ENCODE measurements at places on chromosomes 7 and 10.

DNA sequence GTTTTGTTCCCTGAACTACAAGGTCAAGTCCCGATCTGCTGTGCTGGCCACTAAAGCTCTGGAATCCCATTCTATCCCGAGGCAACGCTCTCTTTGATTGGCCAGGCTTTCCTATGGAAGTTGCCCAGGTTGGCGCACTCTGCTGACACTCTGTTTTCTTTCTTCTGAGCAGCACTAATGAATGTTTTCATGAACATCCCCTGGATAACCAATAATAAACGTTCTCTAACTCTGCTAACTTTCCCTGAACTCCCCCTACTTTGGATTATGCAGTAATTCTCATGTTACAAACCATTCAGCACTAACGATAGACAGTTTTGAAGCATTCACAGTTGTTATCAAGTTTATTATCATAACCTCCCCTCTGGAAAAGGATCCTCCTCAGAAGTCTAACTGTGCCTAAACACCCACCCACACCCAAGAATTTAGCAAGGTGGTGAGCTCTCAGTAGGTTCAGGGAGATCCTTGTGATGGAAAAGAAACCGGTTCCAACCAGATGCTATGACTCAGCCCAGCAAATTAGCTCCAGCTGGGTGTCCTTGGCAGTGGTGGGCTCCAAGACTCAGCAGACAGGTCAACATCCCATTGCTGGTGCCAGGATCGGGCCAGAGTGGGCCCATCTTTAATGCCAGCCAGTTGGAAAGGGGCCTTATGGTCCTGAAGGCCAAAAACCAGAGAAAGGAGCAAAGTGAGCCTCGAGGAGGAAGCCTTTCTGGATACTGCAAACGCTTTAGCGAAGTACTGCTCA, 68.4 kb downstream of the CREB3L2 start:
- no peak for DNase-seq

GRCh38 chr7:126378642-126379041, 874.1 kb downstream of the GRM8 start:
- no peak for DNase-seq

- DNase-seq, result peak; percentile 3
These were observed 16.6 kb upstream of the ITIH2 start for GRCh38 chr10:7686351-7687171.

- DNase-seq, result no peak
These were observed 138.0 kb downstream of the CACNB2 start for GRCh38 chr10:18278181-18278580.

DNA sequence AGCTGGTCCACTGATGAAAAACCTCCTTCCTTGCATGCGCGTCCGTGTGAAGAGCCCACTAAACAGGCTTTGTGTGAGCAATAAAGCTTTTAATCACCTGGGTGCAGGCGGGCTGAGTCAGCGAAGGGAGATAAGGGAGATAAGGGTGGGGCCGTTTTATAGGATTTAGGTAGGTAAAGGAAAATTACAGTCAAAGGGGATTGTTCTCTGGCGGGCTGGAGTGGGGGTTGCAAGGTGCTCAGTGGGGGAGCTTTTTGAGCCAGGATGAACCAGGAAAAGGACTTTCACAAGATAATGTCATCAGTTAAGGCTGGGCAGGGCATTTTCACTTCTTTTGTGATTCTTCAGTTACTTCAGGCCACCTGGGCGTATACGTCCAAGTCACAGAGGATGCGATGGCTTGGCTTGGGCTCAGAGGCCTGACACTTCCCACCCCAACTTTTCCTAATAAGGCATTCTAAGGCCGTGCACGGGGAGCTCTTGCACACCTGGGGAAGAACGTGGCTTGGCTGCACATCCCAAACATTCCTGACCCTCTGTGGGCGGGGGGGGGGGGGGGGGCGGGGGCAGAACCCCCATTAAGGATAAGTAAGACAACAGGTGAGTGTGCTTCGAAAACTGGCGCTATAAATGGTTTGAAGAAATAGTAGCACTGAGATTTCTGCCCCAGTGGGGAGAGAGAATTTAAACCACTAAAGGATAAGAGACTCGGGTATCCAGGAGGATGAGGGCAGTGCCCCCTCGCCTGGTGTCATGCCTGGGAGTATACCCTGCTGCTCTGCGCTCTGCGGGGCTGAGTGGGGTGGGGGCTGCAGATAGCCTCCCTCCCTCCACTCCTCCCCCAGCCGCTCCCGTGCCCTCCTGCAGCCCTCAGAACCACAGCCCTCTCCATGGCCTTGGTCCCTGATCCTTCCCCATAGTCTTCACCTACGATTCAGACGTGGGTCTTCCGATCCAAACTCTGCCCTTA, 217.6 kb downstream of the MLLT10 start:
- DNase-seq, result no peak

GRCh38 chr7:21172800-21173199, 255.1 kb upstream of the SP4 start:
- DNase-seq, result no peak

DNA sequence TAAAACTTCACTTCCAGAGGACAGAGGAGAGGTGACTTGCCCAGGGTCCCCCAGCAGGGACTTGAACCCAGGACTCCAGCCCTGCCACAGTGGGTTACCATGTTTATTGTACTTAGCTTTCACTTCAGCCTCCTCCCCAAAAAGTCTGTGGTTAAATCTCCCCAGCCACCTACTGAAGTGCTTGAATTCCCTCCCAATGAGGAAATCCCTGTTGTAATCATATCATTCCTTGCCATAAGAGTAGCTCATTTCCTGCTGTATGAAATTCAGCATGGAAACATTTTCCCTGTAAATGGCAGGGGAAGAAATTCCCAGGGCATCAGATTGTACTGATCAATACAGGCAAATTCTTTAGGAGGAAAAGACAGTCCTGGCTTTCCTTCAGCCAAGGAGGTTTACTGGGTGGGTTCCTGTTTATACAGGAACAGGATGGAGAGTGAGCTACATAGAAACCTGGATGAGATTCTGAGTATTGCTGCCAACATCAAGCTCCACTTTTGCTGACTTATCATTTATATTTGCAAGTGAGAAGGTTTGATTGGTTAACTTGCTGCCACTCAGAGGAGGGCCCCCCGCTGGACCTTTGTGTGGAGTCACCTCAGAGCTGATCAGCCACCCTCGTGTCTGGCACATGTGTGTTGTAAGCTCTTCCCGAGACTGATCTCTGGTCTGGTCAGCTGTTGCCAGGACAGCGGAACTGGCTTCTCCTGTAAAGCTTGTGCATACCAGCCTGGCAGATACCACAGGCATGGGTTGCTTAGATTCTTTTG, 16.4 kb upstream of the PDZD8 start:
- DNase-seq, result no peak

DNA sequence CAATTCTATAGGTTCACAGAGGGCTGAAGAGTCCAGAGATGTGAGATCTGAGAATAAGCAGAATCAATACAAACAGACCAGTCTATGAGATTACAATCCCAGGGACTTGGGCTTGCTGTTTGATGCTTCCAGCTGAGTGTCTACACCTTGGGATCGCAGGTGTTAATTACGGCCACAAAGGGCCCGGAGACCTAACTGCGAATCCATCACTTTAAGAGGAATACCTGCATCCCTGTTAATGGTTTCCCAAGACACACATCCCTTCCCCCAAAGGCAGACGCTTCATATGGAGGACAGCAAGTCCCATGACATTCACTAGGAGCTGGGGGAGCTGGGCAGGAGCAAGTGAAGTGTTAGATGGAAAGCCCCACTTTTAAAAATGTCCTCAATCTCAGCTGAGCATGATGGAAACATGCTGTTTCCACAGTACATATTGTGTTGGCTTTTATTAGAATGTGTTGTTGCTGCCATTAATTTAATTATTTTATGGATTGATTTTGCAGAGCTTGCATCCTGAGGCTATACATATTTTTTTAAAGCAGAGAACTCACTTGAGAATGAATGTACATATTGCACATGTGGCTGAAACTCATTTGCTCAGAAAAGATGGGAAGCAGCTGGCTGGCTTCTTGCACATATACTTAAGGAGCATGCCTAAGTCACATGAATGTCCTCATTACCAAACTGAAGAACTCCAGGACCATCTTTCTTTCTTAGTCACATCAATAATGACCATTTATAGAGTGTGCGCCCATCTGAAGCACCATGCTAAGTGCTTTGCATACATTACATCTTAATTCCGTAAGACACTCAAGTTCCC, 151.3 kb downstream of the NEBL start:
- DNase-seq, result no peak

DNA sequence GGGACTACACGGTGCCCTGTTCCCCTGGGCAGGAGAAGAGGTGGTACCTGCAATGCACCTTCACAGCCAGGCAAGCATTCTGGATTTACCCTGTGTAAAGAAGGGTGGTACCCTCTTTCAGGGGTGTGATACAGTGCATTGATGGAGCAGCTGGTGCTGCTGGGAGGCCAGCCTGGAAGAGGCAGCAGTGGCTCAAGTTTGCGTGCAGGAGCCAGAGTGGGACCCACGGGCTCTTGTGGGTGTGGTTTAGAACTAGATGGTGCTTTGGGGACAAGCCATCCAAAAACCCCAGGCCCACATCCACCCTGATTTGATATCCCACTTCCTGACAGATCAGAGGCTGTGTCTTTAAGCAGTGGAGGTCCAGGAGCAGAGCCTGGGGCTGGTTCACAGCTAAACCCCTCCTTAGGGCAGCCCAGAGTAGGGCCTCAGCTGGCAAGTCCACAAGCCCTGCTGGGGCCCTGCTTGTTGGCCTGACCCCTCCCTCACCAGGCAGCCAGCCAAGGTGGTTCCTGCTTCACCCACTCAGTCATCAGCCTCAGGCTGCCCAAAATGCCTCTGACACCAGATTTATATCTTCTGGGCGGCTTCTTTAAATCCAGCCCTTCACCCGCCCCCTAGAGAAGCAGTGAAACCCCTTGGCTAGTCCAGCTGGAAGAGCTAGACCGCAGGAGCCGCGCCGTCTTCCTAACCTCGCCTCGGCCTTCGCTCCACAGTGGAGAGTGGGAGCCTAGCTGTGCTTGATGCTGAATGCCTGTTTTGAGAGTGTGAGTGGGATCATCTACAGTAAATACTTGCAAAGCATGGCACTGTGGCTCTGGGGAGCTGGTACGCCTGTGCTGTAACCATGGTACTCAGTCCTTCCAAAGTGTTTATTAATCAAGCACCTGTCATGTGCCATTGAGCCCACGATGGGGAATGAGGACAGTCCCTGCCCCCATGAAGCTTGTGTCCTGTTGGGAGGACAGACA, 1.4 kb upstream of the ASIC3 start:
- no peak for DNase-seq

DNA sequence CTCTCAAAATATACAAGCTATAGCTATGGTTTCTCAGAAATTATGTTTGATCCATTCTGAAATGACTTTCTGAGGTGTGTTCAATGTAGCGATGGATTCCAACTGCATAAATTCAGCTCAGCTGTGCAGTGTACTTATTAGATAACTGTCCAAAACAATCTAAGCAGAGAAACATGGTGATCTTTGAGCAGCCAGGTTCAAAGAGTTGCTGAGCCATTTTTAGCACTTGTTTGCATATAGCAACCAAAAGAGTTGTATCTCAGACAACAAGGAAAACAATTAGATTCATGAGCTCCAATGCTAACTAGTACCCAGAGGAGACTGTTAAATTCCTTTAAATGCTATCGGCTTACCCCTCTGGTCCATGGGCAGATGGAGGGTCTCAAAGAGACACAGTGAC, 15.9 kb upstream of the KCNIP2 start:
- no peak for DNase-seq

DNA sequence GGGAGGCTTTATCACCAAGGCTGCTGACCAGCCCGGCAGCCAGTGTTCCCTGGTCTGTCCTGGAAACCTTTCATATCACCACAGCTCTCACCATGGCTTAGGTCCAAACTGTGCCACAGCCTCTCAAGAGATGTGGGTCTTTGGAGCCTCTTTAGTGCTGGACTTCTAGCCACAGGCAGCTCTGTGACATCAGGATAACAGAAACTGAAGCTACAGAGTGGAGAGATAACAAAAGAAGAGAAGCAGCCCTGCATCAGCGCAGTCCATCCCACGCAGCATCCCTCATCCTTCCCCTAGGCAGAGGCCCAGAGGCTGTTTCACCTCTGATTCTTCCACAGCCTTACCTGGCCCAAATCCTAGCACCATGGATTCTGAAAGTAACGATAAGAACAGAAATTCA, 187.9 kb upstream of the KMT2E start:
- DNase-seq, result no peak

DNA sequence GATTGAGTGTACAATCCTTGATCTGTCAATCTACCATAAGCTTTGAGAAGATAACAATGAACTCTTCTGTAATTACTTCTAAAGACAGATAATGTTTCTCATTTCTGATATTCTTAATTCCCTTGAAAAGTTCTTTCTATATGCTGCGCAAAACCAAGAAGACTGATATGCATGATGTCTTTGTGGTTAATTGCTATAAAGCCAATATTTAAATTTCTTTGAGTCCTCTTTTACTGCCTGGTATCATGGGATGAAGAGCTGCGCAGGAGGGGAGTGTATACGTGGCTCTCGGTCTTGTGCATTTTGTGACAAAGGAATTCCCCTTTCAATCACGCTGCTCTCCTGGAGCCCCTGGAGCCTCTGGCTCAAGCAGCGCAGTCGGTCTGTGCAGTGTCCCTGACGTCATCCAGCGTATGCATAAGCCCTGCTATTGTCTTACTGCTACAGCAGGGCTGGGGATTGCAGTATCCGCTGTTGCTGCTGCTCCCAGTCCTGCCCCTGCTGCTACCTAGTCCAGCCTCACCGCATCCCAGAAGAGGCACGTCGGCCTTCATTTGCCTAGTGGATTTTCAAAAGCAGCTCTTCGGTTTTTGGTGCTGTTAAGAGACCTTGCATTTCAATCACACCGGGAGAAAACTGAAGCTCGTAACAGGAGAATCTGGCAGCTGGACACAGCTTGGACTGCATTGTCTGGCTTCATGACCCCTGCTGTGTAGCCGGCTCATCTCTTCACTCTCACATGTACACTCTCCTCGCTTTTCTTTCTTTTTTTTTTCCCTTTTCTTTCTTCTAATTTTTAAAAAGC, 66.7 kb downstream of the ST7 start:
- DNase-seq, result peak; percentile 79

GRCh38 chr10:73991884-73992245, 6.1 kb upstream of the VCL start:
- no peak for DNase-seq

DNA sequence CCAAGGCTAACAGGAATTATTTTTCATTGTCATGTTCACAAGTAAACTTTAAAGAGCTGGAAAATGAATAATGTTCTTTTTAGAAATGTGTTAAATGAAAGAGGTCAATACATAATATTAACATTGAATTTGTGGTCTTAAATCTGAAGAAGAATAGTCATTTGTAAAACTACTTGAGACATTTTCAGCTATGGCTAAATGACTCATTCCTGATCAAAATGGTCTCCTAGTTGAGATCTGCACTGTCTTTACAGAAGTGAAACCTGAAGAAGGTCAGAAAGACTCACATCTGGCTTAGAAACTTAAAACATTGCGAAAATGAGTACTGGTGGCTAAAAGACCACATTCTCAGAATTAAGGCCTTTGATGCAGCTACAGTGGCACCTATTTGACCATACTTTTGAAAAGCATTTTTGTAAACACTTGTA, 5.9 kb downstream of the PIK3CG start:
- DNase-seq, result no peak

GRCh38 chr10:132535065-132535651, 2.4 kb upstream of the INPP5A start:
- DNase-seq, result no peak

- no peak for DNase-seq
These were observed 24.8 kb downstream of the ADCY1 start for GRCh38 chr7:45598886-45599520.

- no peak for DNase-seq
These were observed 311.0 kb downstream of the ANKRD30A start for GRCh38 chr10:37436357-37436756.

GRCh38 chr10:7932301-7933036, 114.2 kb downstream of the TAF3 start:
- DNase-seq, result no peak

- DNase-seq, result no peak
These were observed 218.8 kb downstream of the GPR158 start for GRCh38 chr10:25393621-25394020.
